Right ventricle myocardium superior (tissue), 1 donor: ENCODE measurements at places on chromosomes 2 and 18.

GRCh38 chr2:11344956-11345677, 681 bp upstream of the ROCK2 start:
- peak; percentile 68 for DNase-seq

- DNase-seq, result no peak
Observed at GRCh38 chr18:61770279-61770678, 122.5 kb downstream of the RNF152 start.

DNA sequence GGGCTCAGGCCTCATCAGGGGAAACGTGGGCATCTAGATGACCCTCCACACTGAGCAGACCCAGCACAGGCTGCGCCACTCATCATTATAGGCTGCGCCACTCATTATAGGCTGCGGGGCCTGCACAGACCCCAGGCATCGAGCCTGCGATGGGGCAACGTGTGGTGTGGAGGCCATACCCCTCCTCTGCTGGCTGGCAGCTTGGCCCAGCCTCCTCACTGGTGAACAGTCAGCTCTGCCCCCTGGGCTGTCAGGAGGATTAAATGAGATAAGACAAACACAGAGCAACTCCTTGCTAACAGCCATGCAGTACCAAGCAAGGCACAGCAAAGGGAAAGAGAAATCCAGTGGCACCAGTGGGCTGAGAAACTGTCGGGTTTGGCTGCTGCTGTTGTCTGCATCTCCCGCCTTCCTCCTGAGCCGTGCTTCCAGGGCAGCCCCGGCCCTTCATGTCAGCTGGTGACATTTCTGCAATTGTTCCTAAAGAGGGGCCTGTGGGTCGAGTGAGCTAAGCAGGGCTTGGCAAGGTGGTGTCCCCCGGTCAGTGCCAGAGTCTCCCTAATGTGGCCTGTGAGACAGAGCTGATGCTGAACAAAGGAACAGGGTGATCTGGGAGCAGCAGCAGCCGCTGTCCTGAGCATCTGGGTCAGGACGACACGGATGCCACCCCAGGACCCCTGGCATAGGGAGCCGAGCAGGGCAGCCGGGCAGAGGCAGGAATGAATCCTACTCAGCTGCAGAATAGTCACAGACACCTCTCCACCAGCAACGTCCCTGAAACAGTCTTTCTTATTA, 48.7 kb downstream of the RRM2 start:
- DNase-seq, result no peak

GRCh38 chr2:199019898-199020507, 437.7 kb downstream of the SATB2 start:
- DNase-seq, result no peak

DNA sequence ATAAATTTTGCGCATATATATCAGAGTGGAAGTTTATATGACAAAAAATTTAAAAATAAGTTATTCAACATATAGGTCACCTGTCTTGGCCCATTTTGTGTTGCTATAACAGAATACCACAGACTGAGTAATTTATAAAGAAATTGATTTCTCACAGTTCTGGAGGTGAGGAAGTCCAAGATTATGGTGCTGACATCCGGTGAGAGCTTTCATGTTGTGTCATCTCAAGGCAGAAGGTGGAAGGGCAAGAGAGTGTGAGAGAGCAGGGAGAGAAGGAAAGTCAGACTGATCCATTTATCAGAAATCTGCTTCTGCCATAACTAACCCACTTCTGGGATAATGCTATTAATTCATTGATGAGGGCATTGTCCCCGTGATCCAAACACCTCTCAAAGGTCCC, 9.0 kb upstream of the FEZ2 start:
- no peak for DNase-seq

- peak; percentile 44 for DNase-seq
Observed at GRCh38 chr2:1652034-1652790, 92.1 kb downstream of the PXDN start.

DNA sequence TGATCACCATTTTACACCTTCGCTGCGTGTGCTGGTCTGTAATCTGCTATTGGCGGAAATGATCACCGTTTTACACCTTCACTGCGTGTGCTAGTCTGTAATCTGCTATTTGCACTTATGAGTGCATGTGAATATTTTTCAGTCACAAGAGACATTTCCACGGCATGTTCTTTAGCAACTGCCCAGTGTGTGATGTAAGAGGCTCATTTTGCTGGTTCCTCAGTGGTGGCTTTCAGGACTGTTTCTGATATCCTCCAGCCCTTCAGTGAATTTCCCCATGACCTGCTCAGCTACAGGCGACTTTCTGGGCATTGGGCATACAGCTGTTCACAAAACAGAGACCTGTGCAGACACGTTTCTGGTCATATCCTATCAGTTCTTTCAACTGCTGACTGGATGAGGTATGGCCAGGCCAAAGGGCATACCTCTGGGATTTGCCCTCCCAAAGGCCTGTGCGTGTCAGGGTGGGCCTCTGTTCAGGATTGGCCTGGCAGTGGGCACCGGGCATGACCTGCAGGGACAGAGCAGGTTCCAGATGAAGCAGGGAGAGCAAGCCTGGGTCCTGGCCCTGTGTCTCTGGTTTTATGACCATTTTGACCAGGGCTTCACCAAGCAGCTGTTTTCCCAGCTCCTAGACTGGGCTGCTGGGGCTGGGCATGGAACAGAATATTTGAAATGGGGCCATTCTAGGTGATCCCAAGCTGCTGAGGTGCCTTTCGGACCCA, 521 bp upstream of the PROM2 start:
- DNase-seq, result no peak

GRCh38 chr2:187644981-187645380, 90.7 kb upstream of the TFPI start:
- DNase-seq, result no peak

GRCh38 chr2:159715451-159715850, 3.1 kb downstream of the MARCHF7 start:
- no peak for DNase-seq

GRCh38 chr2:233385489-233386044, 31.3 kb downstream of the DGKD start:
- DNase-seq, result no peak

GRCh38 chr2:104855221-104856085, 1.5 kb downstream of the POU3F3 start:
- no peak for DNase-seq

DNA sequence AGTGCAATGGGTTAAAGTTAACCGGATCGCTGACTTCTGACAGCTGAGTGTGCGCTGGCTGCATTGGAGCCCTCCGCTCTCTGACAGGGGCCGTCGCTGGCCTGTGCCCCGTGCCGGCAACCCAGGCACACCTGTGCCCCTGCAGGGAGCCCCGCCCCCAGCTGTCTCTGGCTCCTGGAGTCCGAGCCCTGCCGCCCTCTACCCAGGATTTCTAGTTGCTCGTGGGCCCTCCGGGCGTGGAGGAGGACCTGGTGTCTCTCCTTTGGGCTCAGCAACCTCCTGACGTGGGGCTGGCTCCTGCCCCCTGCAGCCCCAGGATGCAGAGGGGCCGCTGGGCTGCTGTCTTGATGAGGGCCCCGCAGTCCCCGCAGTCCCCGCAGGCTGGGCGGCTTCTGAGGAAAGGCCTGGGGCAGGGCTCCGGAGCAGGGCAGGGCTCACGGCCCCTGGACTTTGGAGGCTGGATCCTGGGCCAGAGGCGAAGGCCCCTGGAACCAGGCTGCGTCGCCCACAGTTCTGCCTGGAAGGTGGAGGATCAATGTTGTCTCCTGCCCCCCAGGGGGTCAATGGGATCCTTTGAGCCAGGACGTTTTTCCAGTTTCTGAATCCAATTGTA, 172.8 kb downstream of the RNF144A start:
- no peak for DNase-seq

DNA sequence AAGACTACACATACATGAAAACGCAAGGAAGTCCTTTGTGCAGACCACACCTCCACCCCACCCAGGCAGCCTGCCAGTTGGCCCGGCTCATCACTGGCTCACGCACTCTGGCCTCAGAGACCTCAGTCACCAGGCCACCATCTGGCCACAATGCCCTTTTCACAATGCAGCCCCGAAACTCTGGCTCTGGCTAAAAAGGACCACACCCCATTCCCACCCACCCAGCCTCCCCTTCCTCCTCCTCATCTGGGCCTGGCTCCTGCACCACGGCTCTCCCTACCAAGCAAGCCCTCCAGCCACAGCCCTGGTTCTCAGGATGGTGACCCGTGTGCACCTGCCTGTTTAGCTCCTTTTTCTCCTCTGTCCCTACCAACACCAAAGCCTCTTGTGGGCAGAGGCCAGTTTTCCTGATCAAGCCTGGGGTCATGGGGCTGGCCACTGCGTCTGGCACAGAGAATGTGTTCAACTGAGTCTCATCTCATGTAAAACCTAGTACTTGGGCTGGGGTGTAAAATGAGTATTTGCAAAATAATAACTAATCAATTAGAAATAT, 7.4 kb downstream of the HDAC4 start:
- DNase-seq, result peak; percentile 88

GRCh38 chr2:64404002-64404731, 49.8 kb upstream of the LGALSL start:
- DNase-seq, result peak; percentile 92

DNA sequence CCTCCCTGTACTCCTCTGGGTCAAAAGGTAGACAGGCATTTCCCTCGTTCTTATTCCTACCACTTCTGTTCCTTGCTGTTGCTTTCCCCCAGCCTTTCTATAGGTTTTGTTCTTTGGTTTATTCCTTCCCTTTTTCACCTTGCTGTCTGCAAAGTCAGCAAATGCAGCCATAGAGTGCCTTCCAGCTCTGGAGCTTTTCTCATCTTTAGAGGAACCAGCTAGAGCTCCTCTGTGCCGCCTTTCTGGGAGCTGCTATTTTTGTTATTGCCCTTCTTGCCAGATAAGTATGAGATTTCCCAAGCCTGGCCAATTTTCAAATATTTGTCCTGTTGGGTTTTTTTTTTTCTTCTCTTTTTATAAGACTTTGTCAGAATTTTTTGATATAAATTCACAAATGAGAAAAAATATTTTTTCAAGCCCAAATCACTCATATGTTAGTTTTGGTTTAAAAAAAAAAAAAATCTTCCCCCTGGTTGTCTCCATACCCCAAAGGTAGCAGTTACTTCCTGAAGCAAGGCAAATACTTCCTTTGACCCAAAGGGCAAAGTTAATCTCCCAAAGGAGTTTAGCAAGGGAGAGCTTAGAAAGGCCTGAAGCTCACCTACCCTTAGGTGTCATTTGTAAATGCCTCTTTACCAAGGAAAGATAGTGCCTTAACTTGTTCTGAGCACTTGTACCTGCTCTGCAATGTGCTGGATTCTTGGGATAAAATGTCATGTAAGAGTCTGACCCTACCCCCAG, 5.1 kb upstream of the TTC27 start:
- DNase-seq, result no peak

DNA sequence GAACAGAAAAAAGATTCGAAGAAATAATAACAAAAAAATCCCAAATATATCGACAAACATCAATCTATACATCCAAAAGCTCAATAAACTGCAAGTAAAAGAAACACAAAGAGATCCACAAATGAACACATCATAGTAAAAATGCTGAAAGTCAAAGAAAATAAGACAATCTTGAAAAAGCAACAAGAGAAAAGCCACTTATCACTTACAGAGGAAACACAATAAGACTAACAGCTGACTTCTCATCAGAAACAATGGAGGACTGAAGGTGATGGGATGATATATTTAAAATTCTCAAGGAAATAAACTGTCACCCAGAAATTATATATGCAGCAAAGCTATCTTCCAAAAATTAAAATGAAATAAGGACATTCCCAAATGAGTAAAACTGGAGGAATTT, 140.3 kb downstream of the NDUFA10 start:
- no peak for DNase-seq

- peak; percentile 55 for DNase-seq
Observed at GRCh38 chr2:133674433-133675331, 106.4 kb upstream of the NCKAP5 start.

- no peak for DNase-seq
Observed at GRCh38 chr2:128310094-128310716, 8.5 kb downstream of the HS6ST1 start.

DNA sequence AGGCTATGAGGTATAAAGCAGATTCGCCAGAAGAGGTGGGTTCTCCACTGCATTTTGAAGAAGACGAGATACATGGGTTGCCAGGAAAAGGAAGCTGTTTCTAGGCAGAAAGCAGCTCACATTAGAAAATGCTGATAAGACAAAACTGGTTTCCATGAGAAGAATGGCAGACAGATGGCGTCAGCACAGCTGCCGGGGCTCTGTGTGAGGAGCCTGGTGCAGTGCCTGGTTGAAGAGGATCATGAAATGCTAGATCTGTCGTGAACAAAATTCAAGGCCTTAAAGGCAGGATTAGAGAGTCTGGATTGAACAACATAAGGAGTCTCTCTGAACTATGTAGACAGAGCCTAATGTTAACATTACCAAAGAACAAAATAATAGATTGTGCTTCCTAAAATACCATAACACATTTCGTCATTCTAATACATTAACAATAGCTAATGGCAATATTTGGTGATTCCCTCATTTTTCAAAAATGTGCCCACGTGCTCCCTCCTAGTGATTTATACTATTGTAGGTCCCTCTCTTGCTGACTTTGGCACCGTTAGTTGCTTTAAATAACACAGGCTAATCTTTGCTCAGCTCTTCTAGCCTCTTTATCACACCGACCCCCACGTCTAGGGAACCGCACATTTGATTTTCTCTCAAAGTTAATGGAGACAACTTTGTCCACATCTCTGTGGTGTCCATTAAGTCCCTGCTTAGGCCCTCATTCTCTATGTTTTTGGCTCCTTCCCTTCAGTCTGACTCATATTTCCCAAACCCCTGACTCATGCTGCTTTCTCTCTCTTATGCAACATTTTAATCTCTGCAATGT, 38.2 kb downstream of the EFEMP1 start:
- DNase-seq, result no peak

DNA sequence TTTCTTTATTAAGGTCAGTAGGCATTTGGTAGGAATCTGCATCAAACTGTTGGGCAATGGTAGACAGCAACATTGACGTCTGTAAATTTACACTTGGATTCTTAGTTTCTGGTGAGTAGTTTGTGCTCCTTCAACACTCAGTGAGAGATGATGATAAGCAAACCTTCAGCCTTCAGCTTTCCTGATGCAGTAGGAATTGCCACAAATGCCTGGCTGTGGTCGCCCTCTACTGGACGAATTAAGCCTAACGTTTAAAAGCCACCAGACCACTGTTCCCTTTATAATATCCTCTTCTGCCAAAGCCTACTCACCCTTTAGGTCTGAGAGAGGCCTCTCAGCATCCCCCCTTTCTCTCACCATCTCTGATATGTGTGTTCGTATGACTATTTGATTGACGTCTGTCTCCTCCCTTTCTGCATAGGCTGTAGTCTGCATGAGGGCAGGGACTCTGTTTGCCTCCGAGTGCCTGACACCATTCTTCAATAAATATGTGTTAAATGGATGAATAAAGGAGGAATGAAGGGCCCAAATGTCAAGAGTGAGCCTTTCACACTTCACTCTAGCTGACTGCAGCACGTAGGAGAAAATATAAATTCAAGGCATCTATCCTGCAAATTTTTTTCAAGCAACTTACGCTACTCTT, 47.0 kb upstream of the PLEKHM3 start:
- peak; percentile 48 for DNase-seq
